ENCODE measurements at places on chromosomes 4 and X. TPM values are rescaled to one million over a fixed set of nuclear protein-coding genes. Genes with fewer than 3 reads are reported as not detected.

- DNase-seq: no peak
These were observed 12.8 kb downstream of the TBC1D9 start for GRCh38 chr4:140743194-140743931.

GRCh38 chrX:1468250-1468772, 15.6 kb upstream of the ASMTL start:
- DNase-seq: peak; percentile 41

- DNase-seq: no peak
These were observed 84.0 kb upstream of the BMP2K start for GRCh38 chr4:78691971-78692821.

Gene GLUD2
- total RNA-seq: 4.8 TPM

Gene H2BW1
- total RNA-seq: not detected

Gene CLDN22
- not detected for total RNA-seq

Gene USP11
- 14.7 TPM for total RNA-seq

Gene FSTL5
- not detected for total RNA-seq
